Osteoblast (primary cell): ENCODE measurements at places on chromosomes 5 and 9. TPM values are rescaled to one million over a fixed set of nuclear protein-coding genes. Genes with fewer than 3 reads are reported as not detected.

The DRD1 gene
- under 0.01 TPM in 1 of 2 replicates, not detected in the other for total RNA-seq

The PCDHA3 gene
- 0.36 and 0.59 TPM in 2 replicates for total RNA-seq

The BRINP1 gene
- total RNA-seq = 17.0 and 23.3 TPM in 2 replicates

The OTP gene
- under 0.01 TPM in 1 of 2 replicates, not detected in the other for total RNA-seq

The FOXI1 gene
- total RNA-seq = not detected in 2 replicates

The BNIP1 gene
- total RNA-seq = 14.4 and 14.5 TPM in 2 replicates

The IFNA5 gene
- total RNA-seq = not detected in 2 replicates

The WDR31 gene
- total RNA-seq = 1.4 and 2.4 TPM in 2 replicates

The CCDC112 gene
- 4.7 and 5.0 TPM in 2 replicates for total RNA-seq

The GRM6 gene
- not detected in 2 replicates for total RNA-seq

The IFNA21 gene
- not detected in 2 replicates for total RNA-seq

The SLC35A4 gene
- total RNA-seq = 17.4 and 20.6 TPM in 2 replicates

DNA sequence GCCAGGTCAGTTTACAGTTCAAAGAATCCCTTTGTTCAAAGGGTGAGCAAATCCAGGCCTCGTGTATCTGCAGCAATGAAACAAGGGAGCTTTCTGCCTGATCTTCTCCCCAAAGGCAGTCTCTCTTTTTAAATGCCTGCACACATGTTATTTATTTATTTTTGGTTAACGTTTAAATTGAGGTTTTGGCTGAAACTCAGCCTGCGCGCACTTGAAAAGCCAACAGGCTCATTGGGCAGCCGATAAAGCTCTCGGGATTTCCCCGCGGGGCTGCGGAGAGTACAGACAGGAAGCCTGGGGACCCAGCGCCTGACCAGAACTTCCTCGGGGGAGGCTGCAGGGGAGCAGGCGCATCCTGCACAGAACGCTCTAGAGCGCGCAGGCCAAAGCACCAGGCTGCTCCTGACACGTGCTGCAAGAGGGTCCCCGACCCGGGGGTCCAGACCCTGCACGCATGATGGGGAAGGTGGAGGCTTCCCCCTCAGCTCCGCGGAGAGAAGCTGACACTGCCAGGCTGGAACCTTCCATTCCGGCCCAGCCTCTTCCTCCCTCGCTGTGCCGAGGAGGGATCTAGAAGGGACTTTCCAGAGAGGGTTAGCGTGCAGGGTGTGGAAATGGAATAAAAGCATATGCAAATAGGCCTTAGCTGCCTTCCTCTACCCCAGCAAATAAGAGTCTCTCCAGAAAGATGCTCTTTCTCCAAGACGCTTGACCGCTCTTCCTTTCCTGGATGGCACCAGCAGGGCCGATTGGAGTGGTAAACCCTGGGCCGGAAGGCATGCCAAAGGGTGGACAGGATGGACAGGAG is 46.1 kb downstream of the PTTG1 start:
- peak; percentile 75 for DNase-seq

DNA sequence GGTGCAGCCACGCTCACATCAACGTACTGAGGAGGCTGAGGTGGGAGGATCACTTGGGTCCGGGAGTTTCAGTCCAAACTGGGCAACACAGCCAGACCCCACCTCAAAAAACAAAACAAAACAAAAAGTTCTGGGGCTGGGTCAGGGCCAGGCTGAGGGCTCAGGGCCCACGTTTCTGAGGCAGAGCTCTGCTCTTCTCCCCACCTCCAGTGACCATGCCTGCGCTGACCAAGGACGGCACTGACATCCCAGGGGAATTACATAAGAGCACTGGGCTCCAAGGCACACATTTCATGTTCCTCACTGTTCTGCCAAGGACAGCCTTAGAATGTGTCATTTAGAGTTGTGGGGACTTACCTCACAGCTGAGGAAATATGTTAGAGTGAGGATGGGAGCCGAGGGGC is 40.4 kb upstream of the TESK1 start:
- no peak for DNase-seq

DNA sequence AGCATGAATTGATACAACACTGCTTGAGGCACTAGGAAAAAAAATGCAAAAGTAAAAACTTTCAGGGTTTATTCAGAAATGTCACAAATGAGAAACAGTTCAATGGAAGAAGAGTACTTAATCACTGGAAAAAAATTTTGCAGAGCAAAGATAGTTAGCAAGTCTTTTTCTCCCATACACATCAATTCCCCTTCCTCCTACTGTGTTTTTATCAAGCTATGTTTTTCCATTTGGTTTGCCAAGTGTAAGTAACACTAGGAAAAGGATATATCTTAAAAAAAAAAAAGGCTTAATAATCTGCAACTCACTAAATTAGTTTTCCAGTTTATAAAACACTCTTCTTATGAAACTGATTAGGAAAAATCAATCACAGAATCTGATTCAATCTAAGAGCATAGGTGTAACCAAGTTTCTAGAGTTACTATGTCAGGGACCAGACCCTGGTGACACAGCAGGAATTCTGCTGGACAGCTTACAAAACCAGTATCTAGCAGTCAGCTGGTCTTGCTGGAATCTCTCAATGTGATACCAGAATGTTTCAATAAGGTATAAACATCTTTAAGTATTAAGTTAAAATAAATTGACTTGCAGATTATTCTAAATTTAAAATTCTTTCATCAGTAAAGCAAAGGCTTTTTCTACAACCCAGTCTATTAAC is 34.7 kb downstream of the RNF145 start:
- no peak for DNase-seq

- no peak for DNase-seq
Measured at GRCh38 chr5:153779836-153780235, 258.9 kb downstream of the FAM114A2 start.

- peak; percentile 57 for DNase-seq
Measured at GRCh38 chr5:175821790-175822211, 49.6 kb upstream of the CPLX2 start.

GRCh38 chr5:101346906-101347305 is 443.8 kb upstream of the ST8SIA4 start:
- DNase-seq = no peak

GRCh38 chr9:133139246-133140173 is 18.5 kb upstream of the RALGDS start:
- no peak for DNase-seq

GRCh38 chr5:27020973-27021372 is 17.4 kb downstream of the CDH9 start:
- DNase-seq = no peak

- DNase-seq = peak; percentile 70
Measured at GRCh38 chr5:43156388-43156787, 35.6 kb upstream of the NIM1K start.

DNA sequence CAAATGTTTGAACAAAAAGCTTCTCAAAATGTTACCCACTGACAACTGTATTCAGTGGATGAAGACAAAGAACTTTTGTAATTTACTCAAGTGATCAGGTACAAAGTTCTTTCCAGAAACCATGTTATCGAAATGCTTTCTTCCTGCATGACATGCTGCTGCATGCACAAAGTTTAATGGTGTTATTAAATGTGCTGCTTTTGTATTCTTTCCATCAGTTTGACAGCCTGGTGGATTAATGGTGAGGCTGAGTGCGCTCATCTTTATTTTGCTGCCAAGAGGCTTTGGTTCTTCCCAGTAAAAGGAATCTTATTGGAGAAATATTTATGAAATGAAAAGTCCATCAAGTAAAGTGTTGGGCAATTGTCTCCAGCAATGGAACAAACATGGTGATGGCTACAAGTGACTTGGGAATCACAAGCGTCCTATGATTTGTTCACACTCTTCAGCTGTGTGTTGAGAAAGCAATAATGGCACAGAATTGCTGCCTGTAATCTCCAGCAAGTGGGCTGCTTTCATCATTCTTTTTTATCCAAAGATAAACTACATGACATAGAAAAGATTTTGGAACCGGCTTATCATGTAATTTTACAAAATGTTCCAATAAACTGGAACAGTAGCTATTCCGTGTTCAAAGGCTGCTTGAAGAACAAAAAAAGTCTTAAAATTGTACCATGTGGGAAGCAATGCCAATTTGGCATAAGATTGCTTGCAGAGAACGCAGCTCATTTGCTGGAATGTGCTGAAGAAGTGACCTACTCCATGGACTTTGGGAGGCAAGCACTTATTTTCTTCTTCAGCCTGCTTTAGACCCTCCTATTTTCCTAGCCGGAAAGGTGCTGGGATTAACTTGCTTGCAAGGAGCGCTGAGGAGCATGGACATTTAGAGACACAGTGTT is 153.1 kb downstream of the HSD17B3 start:
- DNase-seq = peak; percentile 23

- DNase-seq = peak; percentile 25
Measured at GRCh38 chr9:134486143-134486591, 155.4 kb upstream of the COL5A1 start.

- peak; percentile 98 for DNase-seq
Measured at GRCh38 chr9:124779368-124780059, 2.6 kb downstream of the OLFML2A start.

- peak; percentile 98 for DNase-seq
Measured at GRCh38 chr9:91164724-91165520, 196.8 kb downstream of the AUH start.

- DNase-seq = peak; percentile 15
Measured at GRCh38 chr9:133367221-133367620, 8.6 kb downstream of the SURF4 start.

- no peak for DNase-seq
Measured at GRCh38 chr9:76023715-76024195, 133.3 kb downstream of the PCSK5 start.

DNA sequence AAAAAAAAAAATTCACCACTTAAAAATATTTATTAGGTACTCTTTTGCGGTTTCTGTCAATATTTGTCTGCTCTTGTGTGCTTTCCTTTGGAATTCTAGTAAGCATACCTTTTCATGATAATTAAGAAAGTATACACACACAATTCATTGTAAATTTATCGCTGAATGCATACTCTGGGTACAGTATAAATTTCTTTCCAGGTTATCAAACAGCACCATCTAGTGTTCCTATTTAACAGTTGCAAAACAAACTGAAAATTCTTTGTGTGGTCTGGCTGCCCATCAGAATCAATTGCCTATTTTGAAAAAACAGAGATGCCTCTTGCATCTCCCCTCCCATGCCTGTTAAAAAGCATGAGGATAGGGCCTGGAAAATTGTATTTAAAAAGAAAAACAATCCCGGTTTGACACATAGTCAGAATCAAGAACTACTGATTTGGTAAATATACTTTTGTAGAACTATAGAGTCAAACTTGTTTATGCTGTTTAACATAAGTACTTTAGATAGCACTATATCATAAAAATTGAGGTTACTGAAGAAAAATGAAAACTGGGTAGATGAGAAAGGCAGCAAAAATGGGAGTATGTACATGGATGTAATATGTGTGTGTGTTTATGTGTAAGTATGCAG is 16.2 kb downstream of the PGGT1B start:
- no peak for DNase-seq

- DNase-seq = peak; percentile 68
Measured at GRCh38 chr5:180395540-180396274, 42.6 kb upstream of the GFPT2 start.

GRCh38 chr5:145495741-145496140 is 339.4 kb downstream of the PRELID2 start:
- DNase-seq = peak; percentile 81

- no peak for DNase-seq
Measured at GRCh38 chr5:76754668-76755078, 38.7 kb downstream of the F2R start.

DNA sequence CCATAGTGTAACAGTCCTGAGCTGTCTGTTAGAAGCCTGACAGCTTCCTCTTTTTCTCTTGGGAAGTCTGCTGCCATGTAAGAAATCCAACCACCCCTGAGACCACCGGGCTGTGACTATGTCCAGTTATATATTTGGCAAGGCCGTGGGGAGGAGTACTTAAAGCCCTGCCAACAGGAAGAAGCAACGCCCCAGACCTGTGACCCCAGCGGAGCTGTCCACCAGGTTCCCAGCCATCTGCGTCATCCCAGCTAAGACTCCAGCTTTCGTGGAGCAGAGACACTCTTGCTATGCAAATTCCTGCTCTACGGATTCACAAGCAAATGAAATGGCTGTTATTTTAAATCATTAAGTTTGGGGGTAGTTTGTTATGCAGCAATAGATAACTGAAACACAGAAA is 417.3 kb downstream of the TLE4 start:
- DNase-seq = no peak

DNA sequence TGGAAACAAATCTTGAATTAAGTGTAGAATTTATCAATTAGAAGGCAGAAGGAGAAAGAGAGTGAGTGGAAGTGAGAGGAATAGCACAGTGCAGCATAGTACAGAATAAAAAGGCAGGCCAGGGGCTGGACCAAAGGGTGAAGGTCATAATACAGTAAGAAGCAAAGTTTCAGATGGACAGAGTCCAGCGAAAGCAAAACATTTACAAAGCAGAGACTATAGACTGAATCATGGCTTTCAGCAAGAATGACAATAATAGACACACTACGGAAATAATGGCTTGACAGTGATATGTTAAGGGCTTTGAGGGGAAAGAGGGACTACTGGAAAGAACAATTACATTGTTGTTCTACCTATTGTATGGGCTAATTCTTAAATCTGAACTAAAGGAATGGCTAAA is 249.0 kb upstream of the CHD1 start:
- no peak for DNase-seq

- no peak for DNase-seq
Measured at GRCh38 chr5:171874234-171874633, 88.6 kb downstream of the SMIM23 start.

DNA sequence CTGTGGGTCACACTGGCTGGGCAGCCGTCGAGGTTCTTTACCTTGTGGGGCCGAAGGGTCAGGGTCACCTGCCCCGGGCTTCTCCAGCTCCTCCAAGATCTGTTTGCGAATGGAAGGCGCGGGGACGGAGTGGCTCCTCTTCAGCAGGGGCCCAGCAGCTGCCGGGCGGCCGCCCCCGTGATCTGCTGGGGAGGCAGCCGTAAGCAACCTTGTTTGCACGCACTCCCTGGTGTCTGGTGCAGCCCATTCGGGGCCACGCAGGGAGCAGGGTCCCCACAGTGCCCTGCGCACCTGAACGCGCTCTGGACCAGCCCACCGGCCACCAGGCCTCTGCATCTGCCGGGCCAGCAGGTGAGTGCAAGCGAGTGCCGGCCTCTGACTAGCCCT is 34.9 kb downstream of the PNPLA7 start:
- DNase-seq = peak; percentile 77

DNA sequence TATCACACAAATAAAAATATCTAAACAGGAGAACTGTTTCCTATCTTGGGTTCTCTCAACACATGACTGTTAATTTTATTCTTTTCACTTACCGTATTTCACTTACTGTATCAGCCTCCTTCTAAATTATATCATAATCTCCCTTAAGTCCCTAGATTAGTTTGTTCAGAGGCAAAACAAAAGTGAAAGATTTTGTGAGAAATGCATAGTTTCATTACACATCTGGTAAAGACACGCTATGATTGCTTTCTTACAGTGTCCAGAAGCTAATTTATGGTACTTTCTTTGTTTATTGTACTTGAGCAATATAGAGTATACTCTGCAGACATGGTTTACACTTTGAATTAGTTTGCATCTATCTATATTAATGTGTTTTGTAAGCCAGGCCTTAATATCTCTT is 159.7 kb upstream of the TLX3 start:
- DNase-seq = no peak

DNA sequence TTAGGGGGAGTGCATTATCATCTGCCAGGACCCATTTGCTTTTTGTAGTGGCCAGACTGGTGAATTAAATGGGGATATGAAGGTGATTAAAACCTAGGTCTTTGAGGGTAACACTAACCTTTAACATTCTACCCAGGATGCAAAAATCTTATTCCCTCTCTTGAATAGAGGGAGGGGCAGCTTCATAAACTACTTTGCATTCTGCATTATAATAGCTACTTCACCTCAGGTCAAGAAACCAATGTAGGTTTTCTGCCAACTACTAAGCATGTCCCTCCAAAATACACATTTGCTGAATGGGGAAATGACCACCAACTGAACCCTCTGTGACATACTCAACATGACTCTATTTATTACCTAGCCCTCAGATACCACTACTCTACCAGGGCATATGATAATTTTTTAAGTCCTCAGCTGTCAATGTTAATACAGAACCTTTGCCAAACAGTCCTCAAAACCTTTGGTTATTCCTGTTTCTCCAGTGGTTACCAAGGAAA is 477.6 kb upstream of the CD180 start:
- DNase-seq = no peak
